Stimulated activated CD4-positive, alpha-beta T cell treated with anti-CD3 and anti-CD28 coated beads, Interleukin-15, amount 100 ng/mL, for 24 hours (primary cell): ENCODE measurements at places on chromosomes 7 and 10.

DNA sequence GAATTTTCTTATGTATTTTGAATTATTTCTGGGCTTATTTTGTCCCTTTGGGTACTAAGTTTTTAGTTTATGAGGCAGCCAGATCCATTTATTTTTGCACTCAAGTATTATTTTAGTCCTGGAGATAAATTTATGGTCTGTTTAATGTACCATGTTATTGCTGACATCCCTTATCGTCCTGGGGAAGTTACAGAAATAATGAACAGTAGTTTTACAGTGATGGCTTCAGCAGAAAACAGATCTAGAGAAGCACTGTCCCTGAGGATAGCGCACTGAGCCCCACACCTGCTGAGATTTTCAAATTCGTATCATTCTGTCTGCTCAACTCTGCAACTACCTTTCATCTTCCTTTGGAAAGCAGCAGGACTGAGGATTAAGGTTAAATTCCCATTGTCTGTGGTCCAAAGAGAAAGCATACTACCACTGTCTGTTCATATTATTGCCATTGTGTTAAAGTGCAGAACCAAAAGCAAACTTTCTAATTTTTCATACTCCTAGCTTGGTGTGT is 168.3 kb downstream of the SNX13 start:
- no peak for DNase-seq

DNA sequence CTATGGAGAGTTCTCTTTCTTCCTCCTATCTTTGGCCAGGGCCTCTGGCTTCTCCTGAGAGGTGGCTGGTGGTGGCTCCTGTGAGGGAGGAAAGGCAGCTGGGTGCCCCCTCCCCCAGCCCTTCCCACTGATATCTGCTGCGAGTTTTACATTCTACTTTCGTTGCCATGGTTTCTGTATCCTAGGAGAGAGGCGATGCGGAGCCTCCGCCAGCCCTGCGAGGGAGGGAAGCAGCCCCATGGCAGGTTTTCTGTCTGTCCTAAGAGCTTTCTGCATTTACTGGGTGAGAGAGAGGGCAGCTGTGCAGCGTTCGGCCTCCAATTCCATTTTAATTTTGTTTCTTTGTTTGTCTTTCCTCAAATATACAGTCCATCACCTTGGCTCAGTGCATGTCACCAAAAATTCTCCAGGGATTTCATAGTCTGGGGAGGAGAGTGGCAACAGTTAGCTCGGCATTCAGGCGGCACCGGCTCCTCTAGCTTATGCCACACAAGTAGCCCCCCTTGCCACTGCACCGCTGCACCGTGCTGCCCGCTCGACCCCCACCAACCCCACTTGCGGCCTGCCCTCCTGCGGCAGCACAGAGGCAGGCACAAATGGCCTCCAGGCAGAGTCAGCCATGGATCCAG is 20.4 kb downstream of the DNAJB12 start:
- no peak for DNase-seq

DNA sequence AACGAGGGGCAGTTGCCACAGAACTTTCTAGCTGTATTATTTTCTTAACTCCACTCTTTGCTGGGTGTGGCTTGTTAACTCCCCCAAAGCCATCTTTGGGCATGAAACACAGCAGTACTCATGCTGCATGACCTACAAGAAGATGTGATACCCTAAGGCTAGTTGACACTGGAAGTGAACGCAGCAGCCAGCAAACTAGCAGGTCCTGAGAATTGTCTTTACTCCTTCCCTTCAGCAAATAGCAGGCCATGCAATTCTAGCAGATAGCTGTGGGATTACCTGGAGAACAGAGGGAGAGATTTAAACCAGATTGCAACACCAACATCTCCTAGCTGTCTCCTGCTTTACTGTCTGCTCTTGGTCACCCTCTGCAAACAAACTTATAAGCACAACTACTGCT is 688.0 kb upstream of the ZWINT start:
- DNase-seq = no peak

- DNase-seq = peak; percentile 14
These were observed 52.0 kb downstream of the ABCC2 start for GRCh38 chr10:99834410-99834809.

GRCh38 chr10:95373660-95374059 is 82.9 kb upstream of the PDLIM1 start:
- no peak for DNase-seq

- DNase-seq = no peak
These were observed 123.5 kb upstream of the FRMD4A start for GRCh38 chr10:14454206-14454605.

- DNase-seq = peak; percentile 38
These were observed 53.4 kb downstream of the TMEM209 start for GRCh38 chr7:130151591-130152492.

GRCh38 chr7:8629504-8629903 is 196.1 kb downstream of the NXPH1 start:
- no peak for DNase-seq

DNA sequence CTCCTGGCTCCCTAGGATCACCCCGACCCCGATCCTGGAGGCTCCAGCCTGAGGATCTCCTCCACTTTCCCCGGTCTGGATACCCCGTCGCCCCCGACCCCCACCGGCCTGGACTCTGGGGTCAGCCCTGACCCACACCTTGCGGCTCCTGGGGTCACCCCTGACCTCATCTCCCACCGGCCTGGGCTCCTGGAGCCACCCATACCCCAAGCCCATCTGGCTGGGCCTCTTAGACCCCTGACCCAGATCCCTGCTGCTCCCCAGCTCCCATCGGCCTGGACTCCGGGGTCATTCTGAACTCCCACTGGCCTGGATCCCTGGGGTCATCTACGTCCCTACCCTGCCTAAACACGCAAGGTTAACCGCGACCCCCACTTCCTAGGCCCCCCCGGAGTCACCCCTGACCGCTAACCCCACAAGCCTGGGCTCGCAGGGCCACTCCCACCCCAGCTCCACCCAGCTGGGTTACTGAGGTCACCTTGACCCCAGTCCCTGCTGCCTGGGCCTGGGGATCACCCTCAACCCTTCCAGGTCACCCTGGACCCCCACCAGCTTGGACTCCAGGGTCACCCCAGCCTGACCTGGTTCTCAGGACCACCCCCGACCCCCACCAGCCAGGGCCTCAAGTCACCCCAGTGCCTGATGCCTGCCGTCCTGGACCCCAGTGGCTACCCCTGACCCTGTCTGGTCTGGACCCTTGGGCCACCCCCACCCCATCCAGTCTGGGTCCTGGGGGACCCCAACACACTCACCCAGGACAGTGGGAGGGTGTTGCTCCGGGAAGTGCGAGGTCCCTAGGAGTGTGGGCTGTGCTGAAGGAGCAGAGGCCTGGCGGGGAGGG is 1.2 kb downstream of the FOXK1 start:
- peak; percentile 19 for DNase-seq

GRCh38 chr10:103467406-103467805 is 8.7 kb upstream of the CALHM1 start:
- no peak for DNase-seq

DNA sequence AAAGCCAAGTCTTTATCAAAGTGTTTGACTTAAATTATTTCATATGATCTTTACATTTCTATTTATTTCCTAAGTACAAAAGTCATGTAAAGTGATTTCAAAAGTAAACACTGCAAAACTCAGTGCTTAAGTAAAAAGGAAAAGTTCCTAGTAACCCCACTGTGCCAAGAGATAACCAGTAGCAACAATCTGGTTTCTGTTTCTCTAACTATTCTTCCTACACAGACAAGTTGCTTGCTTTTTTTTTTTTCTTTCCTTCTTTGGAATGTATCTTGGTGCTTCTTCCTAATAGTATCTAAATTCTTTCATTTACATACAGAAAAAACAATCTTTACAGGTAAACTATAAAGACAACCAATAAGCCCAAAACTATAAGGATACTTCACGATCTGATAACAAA is 3.1 kb downstream of the JCAD start:
- no peak for DNase-seq

DNA sequence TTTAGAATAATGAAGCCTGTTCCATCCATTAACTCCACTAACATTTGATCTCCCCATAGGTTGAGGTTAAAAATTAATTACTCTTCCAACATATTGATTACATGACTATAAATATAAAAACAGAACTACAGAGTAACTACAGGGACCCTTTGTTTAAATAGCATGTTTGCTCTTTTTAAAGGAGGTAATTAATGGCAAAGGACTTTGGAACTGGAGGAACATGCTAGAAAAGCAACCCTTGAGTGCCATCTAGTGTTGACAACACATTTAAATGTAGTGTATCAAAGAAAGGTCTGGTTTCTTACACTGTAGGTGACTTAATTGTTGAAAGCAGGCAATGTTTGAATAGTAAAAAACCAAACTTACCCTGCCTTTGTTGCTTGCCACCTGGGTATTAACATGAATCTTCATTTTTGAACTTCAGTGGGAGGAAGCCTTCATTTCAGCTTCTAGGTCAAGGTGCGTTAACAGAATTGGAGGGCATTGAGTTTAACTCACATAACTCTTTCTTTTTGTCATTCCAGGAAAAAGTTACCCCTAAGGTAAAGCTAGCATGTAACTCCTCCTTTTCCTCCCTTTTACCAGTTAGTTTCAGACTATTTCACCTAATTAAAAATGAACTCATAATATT is 52.6 kb upstream of the CAPZA2 start:
- no peak for DNase-seq

GRCh38 chr7:23475576-23475839 is 5.2 kb upstream of the IGF2BP3 start:
- DNase-seq = no peak

GRCh38 chr7:35565927-35566326 is 129.0 kb downstream of the HERPUD2 start:
- DNase-seq = no peak

- no peak for DNase-seq
These were observed 304.2 kb downstream of the PCDH15 start for GRCh38 chr10:54496852-54497251.

- DNase-seq = no peak
These were observed 20.6 kb downstream of the ZDHHC6 start for GRCh38 chr10:112426111-112426510.

- DNase-seq = no peak
These were observed 302.2 kb downstream of the RPS24 start for GRCh38 chr10:78335691-78336401.

- no peak for DNase-seq
These were observed 16.0 kb upstream of the DPYSL4 start for GRCh38 chr10:132170561-132171361.

GRCh38 chr7:37289781-37290180 is 158.9 kb downstream of the ELMO1 start:
- no peak for DNase-seq

DNA sequence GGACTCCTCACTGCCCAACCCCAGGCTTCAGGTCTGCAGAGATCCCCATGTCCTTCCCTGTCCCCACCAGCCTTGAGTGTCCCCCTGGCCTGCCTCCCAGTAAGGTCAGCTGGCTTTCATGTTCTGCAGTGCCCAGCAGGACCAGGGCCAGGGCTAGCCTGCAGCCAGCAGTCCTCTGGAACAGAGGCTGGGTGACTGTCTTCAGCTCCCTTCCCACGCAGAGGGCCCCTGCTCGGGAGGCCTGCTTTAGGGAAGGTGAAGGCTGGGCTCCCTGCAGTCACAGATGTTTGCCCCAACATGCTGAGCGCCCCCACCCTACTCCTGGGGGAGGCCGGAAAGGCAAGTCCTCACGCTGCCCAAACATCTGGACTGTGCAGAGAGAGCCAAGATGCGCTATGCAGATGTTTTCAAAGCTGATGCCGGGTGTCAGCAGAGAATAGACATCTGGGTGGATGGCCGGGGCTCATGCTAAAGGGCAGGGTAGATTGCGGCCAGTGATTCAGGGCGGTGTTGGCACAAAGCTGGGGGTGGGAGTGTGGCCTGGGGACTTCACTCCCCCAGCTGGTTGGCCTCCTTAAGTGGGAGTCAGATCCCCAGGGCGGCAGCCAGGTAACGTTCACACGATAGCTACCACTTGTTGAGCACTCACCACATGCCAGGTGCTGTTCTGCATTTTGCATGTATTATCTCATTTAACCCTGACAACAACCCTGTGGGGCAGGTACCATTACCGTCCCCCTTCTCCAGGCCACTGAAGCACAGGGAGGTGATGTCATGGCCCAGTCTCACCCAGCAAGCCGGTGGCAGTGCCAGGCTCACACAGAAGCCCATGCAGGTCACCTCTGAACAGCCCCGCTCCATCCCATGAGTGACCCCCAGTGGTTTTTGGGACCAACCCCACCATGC is 71.2 kb upstream of the COL13A1 start:
- DNase-seq = no peak

- peak; percentile 36 for DNase-seq
These were observed 25.0 kb downstream of the C10orf105 start for GRCh38 chr10:71694567-71694968.

GRCh38 chr7:24980534-24981170 is 674 bp upstream of the OSBPL3 start:
- peak; percentile 61 for DNase-seq

GRCh38 chr7:94295850-94296249 is 98.8 kb upstream of the COL1A2 start:
- DNase-seq = no peak

DNA sequence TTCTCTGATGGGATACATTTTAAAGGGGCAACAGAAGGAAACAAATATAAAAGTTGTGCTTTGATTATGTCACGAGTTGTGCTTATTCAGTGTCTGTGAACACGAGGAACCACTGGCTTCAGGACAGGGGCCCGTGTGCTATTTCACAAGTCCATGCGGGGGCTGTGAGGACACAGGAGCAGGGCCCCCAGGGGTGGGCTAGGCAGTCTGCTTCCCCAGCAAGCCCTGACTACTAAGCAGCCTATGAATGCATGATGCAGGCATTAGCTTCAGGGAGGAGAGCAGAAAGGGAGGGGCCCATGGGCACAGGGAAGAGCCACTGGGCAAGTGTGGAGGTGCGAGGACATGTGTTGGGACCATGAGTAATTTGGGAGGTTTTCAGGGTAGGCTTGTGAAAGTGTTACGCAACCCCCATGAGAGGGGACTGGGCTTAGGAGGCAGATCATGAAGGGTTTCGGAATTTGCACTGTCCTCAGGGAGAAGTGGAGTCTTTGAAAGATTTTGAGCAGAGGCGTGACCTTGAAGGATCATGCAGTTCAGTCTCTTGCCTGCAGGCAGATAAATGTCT is 424.9 kb downstream of the CALN1 start:
- DNase-seq = no peak

DNA sequence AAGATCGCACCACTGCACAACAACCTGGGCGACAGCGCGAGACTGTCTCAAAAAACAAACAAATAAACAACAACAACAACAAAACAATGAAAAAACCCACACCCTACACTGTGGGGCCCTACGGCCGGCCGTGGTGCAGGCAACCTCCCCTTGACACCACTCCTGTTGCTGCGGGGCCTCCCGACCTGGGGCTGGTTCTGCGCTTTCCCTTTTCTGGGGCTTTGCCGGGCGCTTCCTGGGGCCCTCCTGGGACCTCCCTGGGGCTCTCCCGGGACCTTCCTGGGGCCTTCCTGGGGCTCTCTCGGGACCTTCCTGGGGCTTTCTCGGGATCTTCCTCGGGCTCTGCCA is 46.6 kb downstream of the INSIG1 start:
- peak; percentile 66 for DNase-seq

- no peak for DNase-seq
These were observed 75.5 kb downstream of the UBE2H start for GRCh38 chr7:129877146-129877792.

DNA sequence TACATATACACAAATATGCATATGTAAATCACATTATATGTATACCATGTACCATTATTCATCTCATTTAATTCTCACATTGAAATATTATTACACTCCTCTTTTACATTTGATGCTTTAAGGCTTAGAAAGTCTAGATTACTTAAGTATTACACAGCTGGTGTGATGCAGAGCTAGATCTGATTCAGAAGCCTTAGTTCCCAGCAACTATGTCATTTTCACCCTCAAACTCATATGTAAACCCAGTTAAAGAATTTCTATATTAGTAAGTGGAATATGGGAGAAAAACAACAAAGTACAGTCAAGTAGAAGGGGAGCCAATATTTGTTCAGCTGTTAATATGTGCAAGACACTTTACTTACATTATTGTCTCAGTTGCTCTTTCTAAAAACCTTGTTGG is 74.3 kb upstream of the CSTF2T start:
- no peak for DNase-seq
